Non-pigmented ciliary epithelial cell (primary cell): ENCODE measurements at places on chromosomes 1 and 21.

GRCh38 chr21:44065428-44065827, 41.8 kb upstream of the PWP2 start:
- DNase-seq: no peak

DNA sequence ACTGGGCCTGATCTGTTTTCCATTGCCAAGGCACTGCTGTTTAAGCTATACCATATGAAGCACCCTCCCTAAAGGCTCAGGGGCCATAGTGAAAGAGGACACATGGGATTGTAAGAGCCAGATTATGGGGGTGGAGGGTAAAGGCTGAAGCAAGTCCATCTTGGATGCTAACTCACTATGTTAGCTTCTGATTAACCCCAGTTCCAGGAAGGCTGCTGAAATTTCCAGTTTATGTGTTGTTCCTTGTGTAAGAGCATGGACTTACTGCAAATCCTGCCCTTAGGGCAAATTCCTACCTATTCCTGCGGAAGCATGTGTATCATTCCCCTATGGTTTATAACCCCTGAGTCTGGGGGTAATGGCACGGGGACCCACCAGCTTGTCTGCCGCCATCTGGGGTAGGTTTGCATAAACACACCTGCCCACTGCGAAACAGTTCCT, 91.8 kb upstream of the SERBP1 start:
- DNase-seq: no peak

GRCh38 chr1:243667133-243667532, 182.9 kb downstream of the AKT3 start:
- no peak for DNase-seq

DNA sequence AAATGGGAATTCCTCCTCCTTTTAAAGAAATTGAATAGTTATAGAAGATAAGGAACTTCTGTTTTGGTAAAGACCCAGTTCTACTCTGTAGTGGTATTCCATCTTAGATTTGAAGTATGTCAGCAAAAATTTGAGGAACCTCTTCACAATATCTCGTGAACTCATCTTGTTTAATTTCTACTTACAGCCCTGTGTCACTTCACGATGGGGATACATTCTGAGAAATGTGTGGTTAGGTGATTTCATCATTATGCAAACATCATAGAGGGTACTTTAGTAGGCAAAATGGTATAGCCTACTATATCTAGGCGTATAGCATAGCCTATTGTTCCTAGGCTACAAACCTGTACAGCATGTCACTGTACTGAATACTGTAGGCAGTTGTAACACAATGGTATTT, 36.0 kb downstream of the ALG6 start:
- no peak for DNase-seq

GRCh38 chr21:41927727-41928409, 25.9 kb downstream of the C2CD2 start:
- DNase-seq: no peak
